Cortex of kidney (tissue), 1 donor: ENCODE measurements at places on chromosomes 12 and 14.

- no peak for DNase-seq
Observed at GRCh38 chr14:99718031-99718810, 34.1 kb downstream of the CYP46A1 start.

GRCh38 chr12:96219700-96220206 is 25.6 kb downstream of the ELK3 start:
- no peak for DNase-seq

GRCh38 chr12:57844709-57845477 is 1.6 kb downstream of the CTDSP2 start:
- DNase-seq: no peak

DNA sequence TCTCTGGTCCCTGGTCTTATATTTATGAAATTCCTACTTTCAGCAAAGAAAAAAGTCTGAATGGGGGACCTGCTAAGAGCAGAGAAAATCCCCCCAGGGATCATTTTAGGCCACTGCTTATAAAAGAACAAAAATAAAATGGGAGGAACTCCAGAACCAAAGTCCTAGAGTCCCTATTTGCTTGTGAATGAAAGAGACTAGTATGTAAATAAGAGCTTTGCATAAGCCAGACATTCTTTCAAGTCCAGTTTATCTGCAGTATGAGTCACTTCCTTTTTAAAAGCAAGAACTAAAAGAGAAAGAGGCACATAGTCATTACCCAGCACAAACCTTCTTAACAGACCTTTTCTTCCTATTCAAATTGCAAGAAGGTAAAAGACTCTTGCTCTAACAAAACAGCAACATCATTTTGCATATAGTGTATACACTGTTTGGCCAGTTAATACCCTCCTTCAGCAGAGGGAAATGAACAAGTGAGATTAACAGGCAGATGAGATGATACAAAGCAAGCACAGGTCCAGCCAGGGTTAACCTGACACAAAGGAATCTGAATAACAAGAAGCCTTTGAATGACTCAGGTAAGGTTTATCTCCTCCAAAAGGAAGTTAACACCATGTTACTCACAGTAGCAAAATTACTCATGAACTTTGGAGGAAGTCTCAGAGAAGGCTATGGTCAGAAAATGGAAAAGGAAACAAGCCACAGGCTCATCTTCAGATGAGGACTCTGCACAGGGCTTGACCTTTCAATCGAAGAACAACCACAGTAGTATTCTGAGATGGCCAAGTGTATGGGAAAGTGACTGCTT is 87.3 kb downstream of the PHLDA1 start:
- no peak for DNase-seq

DNA sequence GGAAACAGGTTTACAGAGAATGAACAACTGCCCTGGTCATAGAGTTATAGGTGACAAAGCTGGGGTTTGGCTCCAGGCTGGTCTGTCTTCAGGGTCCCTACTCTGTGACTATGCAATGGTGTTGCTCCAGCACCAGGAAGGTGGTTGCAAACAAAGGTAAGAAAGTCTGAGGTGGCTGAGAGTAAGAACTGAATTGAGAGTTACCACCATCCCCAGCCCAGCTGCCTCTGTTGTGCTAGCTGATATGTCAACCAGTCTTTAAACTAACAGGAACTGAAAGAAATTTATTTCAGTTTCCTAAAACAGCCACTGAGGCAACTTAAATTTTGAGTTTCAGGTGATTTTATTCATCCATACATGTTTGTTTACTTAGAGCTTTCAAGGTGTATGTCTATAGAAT is 111.0 kb upstream of the LRIG3 start:
- DNase-seq: no peak

DNA sequence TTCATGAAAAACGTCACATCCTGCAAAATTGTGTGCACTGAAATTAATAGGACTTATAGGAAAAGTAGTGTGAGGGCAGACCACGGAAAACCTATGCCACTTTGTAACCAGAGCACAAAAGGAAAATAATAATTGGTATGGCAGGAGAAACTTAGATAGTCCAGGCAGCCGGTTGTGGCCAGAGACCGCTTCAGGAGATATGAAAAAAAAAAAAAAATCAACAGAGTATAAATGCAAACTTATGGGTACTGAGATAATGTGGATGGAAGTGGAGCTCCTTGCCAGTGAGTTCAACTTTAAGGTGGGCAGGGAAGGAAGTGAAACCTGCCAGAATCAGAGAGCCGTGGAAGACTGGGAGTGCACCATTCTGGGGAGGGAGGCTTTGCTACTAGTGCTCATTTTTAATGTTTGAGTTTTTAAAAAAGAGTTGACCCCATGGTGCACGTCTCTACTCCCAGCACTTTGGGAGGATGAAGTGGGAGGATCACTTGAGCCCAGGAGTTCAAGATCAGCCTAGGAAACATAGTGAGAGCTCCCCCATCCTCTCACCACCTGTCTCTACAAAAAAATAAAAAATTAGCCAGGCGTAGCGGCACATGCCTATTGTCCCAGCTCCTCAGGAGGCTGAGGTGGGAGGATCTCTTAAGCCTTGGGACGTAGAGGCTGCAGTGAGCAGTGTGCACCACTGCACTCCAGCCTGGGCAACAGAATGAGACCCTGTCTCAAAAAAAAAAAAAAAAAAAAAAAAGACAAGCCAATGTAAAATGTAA is 34.3 kb upstream of the METAP2 start:
- no peak for DNase-seq

DNA sequence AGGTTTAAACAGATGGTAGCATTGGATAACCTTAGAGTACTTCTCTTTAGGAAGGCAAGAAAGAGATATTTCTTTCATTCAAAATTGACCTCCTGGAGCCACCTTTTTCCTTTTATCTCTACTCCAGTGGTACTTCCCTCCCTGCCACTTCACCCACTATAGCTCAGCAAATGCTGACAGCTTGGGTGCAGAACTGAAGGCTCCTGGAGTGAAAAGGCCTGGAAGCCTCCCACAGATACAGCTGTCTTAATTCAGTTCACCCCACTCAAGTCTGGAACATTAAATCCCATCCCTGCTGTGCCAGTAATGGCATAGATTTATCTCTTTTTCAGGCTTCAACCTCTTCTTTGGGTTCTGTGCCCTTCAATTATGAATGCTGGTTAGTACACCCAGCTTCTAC is 140.3 kb downstream of the NEDD1 start:
- DNase-seq: no peak

GRCh38 chr12:77167801-77168200 is 102.4 kb upstream of the E2F7 start:
- DNase-seq: no peak

DNA sequence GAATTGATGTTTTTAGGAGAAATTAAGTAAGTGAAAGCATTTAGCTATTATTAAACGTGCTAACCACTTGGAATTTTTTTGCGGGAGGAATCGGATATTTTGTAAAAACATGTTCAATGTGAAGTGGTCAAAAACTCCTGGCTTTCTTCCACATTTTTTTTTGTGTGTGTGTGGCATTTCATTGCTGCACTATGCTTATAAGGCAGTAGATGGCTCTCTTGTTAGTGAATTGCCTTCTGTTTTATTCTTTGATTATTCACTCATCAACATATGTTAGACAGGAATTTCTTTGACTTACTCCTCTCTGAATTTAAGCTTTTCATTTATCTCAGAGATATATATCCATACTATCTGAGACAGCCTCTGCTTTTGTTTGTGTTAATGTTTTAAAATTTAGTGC is 71.3 kb downstream of the DERA start:
- DNase-seq: no peak

DNA sequence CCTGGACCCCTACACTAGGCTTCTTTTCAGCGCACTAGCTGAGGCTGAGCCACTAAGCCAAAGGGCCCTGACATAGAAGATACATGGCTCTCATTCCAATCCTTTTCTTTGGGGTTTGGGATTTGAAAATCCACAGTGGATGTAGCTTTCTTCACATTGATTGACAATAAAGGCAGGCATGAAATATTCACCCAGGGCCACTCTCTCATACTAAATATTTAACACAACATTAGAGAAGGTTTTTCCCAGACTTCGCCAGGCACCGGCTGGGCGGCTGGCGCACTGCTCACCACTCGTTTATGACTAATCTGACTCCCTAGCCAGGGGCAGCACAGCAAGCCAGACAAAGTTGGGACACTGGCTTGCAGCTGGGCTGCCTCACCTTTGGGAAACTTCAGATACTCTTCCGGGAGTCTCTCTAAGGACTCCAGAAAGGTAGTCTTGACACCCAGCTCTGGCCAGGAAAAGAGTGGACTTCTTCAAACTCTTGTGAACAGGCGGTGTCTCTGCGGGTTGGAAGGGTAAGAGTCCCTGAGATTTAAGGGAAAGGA is 699 bp upstream of the HOXC11 start:
- no peak for DNase-seq

GRCh38 chr12:57242329-57242690 is 8.7 kb downstream of the STAC3 start:
- no peak for DNase-seq

- DNase-seq: no peak
Observed at GRCh38 chr12:107779077-107779831, 4.8 kb downstream of the ASCL4 start.

GRCh38 chr12:42426746-42427145 is 100.8 kb downstream of the PPHLN1 start:
- DNase-seq: no peak

DNA sequence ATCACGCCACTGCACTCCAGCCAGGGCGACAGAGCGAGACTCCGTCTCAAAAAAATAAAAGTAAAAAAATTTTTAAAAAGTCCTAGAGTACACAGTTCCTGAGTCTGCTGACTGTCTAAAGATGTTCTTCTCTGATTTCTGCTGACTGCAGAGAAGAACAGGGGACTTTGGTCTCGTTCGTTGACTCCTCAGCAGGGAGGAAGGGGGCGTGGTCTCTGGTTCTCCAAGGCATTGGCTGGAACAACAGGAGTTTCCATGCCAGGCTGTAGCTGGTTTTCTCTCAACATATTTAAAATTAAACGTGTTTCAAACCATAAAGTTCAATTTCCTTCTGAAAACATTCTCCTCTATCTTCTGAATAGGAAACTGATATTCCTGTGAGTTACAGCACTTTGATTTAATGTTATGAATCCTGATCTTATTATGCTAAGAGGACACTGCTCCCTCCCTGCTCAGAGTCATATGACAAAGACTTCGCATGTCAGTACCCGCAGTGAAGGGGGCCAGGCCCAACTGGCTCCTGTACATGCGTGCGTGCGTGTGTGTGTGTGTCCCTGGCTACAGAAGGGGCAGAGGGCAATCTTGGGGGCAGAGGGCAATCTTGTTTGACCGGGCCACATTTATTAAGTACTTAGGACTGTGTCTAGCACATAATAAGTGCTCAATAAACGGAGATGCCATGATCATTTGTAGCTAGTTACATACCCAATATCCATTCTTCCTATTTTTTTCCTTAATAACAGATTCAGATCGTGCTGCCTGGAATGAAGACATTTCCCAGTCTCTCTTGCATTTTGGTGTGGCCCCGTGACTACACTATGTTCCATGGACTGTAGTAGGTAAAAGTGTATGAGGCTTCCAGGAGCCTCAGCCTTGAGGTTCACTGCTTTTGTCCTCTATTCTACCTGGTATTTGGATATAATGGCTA is 16.5 kb upstream of the HNF1A start:
- DNase-seq: no peak

DNA sequence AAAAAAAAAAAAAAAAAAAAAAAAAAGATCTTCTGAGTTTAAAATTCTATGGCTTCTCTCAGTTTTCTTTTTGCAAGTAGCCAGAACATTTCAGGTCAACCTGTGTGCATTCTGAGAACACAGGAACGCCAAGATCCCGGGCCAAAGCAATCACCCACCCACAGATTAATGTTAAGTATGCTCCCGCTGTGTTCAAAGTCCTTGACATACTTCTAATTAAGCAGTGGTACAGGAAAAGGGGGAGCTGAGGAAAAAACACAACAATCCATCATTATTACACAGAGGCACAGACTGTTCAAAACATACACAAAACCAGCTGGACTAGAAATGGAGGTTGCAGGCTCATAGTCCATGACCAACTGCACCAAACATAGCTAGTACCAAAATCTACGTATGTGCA is 2.8 kb downstream of the FBXO21 start:
- no peak for DNase-seq

DNA sequence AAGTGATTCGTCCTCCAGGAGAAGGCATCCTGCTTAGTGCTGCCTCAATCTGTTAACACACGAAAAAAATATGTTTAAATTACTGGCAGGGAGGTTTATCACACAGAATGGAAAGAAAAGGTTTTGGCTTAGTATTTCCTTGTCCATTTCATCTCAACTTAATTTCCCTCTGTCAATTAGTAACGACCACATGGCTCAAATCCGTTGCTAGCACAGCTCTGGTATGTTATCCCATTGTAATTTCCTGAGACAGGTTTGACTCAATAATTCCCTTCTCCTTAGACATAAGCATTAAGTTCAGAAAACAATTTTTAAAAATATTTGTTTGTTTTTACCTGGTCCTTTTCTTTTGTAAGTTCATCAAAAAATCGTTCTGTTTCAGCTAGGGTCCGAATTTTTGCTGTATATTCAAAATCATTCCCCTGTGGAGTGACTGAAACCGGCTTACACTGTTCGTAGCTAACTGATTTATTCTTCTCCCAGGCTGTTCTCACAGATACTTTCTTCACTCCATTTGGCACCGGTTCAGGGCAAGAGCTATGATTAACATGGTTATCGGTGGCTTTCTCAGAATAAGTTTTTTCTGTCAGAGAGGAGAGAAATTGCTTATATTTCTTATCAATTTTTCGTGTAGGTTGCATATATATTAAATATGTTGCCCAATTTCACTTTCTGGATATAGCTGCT is 10.1 kb upstream of the PITPNM2 start:
- DNase-seq: no peak

DNA sequence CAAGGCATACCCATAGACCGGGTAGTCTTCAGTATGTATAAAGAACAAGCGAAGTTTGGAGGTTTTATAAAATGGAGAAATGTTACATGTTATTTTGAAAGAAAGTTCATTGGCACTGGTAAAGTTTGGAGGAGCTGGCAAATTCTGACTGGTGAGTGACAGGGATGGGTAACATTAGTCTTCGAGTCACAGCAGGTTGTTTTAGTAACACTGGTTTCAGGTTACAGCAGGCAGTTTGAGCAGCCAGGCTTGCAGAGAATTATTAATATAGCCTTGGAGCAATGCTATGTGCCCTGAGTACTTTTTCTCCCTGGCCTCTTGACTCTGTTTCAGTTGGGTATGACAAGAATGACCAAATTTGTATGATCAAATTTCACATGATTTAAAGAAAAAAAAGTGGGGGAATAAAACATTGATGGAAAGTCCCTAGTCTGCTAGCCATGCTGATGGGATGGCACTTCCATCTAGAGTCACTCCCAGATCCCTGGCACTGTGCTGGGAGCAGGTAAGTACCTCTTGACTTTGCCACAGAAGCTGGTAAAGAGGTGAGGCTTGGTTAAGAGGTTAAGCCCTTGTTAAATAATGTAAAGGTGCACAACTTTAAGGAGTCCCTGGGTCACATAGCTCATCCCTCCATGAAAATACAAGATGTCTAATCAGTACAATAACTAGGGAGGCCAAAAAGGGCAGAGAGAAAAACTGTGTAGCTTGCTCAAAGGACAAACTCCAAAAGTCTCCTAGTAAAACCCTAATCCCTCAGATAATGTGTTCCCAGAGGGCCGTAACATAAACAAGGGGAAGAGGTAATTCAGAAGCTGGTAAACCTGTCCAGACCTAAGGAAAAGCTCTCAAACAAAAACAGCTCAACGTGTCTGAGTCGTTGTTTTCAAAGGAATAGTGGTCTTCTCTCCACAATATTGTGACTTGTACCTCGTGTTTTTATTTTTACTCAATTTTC is 12.7 kb upstream of the SVOP start:
- DNase-seq: no peak
